BE2C (cell line): ENCODE measurements at places on chromosomes 11 and 22.

DNA sequence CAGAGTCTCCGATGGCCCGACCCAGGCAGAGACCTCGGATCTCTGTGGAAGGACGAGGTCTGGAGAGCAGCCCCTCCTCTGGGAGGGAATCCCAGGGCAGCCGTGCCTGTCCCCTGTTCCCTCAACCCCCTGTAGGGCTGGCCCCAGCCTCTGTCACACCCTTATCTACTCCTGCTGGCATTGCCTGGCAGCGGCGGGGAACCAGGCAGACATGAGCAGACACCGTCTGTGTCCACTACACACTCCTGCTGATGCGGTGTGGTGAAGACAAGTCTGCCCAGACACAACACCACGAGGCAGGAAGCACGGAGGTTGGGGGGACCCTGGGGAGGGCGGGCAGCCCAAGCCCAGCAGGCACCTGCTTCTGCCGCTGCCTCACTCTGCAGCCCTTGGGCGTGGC, 52.5 kb upstream of the A4GALT start:
- peak; percentile 56 for DNase-seq

GRCh38 chr22:20396639-20397038, 2.7 kb downstream of the ZNF74 start:
- no peak for DNase-seq

DNA sequence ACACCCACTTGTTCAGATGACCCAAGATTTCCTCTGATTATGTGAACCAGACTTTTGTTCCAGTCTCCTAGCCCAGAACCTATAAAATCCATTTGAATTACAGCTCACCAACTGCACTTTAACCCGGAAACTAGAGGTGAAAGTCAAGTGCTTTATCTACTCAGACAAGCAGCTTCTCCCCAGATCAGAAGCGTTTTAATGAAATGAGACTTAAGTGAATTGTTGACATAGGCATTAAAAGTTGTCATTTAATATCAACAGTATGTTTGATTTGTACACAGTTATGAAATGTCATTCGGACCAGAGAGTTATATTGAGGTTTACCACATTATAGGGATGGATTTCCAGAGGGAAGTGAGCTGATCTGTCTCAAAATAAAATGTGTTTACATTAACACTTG, 52.0 kb downstream of the CADM1 start:
- no peak for DNase-seq

- no peak for DNase-seq
These were observed 14.5 kb downstream of the USP35 start for GRCh38 chr11:78203184-78203583.

GRCh38 chr11:118956094-118956846, at the start of gene UPK2:
UPK2 (plus strand) TSS chr11:118956298; CDS start chr11:118956351, 53 bp downstream.
- DNase-seq = peak; percentile 94

DNA sequence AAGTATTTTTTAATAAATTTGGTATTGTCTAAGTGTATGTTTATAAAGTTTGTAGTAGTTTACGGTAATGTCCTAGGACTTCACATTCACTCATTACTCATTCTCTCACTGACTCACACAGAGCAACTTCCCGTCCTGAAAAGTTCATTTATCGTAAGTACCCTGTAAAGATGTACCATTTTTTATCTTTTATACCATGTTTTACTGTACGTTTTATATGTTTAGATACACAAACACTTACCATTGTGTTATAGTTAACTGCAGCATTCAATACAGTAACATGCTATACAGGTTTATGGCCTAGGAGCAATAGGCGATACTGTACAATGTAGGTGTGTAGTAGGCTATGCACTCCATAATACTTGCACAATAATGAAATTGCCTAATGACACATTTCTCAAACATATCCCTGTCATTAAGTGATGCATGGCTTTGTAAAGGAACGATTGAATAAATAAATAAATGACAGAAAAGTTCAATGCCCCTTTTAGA, 12.5 kb upstream of the CARD18 start:
- no peak for DNase-seq

DNA sequence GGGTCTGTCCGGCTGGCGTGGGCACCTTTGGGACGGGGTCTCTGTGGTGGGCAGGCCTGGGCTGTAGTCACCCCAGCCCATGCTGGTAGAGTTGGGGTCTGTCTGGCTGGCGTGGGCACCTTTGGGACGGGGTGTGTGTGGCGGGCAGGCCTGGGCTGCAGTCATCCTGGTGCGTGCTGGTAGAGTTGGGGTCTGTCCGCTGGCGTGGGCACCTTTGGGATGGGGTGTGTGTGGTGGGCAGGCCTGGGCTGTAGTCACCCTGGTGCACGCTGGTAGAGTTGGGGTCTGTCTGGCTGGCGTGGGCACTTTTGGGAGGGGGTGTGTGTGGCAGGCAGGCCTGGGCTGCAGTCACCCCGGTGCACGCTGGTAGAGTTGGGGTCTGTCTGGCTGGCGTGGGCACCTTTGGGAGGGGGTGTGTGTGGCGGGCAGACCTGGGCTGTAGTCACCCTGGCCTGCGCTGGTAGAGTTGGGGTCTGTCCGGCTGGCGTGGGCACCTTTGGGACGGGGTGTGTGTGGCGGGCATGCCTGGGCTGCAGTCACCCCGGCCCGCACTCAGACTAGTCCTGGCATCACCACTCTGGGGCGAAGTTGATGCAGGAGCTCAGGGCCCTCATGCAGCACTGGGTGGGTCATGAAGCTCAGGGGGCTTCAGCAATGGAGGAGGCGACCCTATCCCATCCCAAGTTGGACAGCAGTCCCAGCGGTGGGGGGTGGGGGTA, 19.3 kb downstream of the PRR33 start:
- no peak for DNase-seq
